ENCODE measurements at places on chromosomes 11 and 22.

GRCh38 chr11:125373426-125374391 lies 122.4 kb downstream of the FEZ1 start:
- no peak for DNase-seq

DNA sequence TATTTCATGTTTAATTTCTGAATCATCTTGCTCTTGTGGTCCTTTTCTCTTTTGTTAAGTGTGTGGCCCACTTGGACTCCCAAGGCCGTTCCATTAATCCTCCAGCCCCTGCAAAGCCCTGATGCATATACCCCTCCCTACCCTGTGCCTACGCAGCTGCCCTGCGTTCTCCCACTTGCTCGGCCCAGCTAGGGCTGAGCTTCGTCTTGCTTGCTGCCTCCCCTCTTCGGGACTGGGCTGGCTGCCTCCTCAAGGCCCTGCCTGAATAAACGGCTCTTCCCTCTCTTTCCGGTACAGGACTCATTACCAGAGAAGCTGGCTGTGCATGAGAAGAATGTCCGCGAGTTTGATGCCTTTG lies 28.5 kb downstream of the ARHGAP1 start:
- DNase-seq = no peak

- no peak for DNase-seq
Observed at GRCh38 chr11:65445604-65446445, 23.2 kb downstream of the NEAT1 start.

- no peak for DNase-seq
Observed at GRCh38 chr11:80916173-80916798, 1475.5 kb upstream of the TENM4 start.

- DNase-seq = no peak
Observed at GRCh38 chr11:86230179-86230804, 14.3 kb upstream of the EED start.

DNA sequence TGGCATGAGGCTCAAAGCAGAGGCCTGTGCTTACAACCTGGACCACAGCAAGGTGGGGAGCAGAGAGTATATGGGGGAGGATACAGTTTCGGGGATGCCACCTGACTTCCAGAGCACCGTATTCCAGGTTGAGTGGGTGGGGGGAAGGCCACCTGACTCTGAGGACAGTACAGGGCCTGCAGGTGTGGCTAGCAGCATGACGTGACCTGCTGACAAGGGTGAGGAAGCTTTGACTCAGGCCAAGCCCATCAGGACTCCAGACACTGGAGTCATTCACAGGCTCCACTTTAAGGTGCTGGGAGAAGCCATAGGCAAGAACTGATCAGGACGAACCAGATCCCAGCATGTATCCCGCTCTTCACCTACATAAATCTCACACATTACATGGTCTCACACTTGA lies 34.6 kb upstream of the CRTAM start:
- no peak for DNase-seq

DNA sequence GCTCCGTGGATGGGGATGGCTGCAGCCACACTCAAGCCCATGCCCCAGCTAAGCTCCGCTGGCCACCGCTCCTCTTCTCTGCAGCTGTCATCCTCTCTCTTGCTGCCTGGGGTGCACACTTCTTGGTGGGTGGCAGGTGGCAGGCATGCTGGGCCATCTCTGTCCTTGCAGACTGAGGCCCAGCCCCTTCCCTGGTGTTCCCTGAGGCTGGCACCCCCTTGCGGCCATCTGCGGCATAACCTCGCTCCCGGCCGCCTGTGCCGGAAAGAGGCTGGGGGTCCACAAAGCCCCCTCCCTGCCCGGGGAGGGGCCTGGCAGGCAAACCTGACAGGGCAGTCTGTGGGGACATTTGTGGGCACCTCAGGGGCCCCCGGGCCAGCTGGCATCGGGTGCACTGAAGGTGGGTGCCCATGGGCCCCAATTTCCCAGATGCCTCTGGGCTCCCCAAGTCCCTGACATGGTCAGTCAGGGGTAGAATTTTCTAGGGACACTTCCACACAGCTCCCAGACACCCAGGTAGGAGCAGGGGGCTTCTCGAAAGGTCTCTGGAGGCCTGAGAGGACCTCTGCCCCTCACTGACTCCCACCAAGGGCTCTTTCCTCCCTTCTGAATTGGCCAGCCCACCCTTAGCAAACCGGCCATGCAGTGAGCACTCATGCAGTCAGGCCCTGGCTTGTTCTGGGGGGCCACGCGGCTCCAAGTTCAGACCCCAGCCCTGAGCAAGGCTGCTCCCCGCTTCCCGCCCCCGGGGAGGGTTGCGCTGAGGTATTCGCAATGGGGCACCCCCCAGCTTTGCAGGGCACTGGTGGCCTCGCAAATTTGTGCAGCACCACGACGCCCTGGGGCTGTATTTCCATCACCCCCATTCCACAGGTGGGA lies 23.5 kb upstream of the TH start:
- no peak for DNase-seq

- no peak for DNase-seq
Observed at GRCh38 chr22:43882122-43882767, 9.6 kb downstream of the PNPLA5 start.

DNA sequence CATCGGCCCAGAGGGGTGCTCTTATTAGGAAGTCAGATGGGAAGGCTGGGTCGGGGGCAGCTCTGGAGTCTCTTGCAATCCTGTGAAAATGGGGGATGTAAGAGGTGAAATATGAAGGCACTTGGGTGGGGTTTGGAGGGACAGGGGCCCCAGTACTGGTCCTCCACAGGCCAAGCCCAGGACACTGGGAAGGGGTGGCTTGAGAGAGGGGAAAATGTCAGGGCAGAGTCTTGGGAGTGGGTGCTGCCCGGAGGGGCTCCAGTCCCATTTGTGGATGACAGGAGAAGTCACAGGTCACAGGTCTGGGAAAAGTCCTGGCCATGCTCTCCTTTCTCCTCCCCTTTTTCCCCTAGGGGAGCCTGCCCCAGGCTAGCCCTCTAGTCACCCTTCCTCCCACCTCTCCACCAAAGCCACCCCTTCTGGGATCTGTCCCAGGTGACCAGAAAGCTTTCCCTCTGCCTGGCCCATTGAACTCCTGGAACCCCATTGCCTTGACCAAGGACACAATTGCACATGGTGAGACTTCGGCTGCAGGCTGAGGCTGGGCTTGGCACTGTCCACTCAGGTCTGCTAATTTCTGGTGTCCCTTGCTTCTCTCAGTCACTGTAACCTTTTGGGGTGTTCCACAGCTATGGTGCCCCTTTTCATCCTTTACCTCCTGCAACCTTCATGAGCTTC lies 1465.0 kb downstream of the TBC1D22A start:
- no peak for DNase-seq

DNA sequence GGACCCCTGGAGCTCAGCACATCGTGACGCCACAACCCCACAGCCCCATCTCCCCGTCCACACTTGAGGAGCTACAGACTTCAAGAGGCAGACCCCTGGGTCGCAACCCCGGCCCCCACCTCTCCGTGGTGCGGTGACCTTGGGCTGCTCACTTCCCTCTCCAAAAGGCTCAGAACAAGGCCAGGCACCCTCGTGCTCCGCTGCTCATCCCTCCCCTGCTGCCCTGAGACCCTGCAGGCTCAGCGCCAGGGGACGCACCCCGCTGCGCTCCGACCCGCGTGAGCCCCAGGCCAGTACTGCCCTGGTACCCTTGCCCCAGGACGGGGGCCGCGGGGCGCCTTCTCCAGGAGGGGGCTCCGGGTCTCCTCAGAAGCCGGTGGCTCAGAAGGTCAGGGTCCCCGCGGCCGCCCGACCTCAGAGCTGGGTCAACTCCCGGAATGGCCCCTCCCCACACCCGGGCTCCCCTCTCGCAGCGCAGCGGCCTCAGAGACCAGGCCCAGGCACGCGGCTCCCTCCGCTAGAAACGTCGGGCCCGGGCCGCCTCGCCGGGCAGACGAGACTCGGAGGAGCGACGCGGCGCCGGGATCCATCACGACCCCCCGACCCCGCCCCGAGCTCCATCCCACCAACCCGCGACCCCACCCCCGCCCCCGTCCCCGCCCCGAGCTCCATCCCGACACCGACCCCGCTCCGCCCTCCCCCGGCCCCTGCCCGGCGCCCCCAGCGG lies 563 bp downstream of the GATD1 start:
- DNase-seq = no peak

GRCh38 chr22:38540701-38541100 lies 29.3 kb downstream of the DMC1 start:
- DNase-seq = no peak

- DNase-seq = no peak
Observed at GRCh38 chr11:92083123-92083522, 141.5 kb upstream of the FAT3 start.

- DNase-seq = peak; percentile 30
Observed at GRCh38 chr22:20155330-20156041, 4.6 kb upstream of the CCDC188 start.

DNA sequence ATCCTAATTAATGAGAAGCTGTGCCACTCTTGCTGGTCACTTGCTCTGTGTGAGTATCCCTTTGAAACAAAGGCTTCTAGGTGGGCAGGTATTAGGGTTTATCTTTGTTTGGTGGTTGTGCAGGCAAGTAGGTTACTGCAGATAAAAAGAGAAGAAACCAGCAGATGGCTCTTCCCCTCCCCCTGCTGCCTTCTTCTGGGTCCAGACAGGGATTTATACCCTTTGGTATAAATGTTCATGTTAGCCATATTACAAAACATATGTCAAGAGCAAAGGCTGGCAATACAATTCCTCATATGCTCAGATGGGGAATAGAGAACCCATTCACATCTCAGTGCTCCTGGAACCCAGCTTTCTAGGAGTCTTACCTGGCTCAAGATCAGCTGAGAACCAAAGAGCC lies 109.9 kb downstream of the NAV2 start:
- DNase-seq = no peak

GRCh38 chr11:27227736-27228135 lies 135.3 kb downstream of the CCDC34 start:
- no peak for DNase-seq

GRCh38 chr11:132718711-132719671 lies 813.3 kb downstream of the OPCML start:
- DNase-seq = no peak

DNA sequence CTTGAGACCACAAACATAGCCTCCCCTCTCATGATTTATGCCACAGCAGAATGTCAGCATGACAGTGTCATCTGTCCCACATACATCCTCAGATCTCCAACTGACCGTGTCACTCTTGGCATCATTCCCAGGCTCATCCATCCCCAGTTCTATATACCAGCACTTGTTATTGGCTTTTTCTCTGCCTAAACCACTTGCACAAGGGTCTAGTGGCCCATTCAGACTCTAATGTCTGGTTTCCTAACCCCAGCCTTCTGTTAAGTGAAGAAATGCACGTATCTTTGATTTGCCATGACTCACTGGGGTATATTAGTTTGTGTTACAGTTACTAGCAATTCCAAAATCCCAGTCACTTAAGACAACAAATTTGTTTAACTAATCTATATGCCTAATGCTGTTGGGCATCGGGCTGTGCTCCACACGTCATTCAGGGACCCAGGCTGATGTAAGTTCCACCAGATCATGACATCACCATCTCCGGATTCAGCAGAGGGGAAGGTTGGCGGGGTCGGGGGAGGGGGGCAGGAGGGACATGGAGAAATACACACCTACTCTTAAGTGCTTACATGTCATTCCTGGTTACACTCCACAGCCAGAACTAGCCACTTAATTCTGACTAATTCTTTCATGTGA lies 517.4 kb downstream of the BUD13 start:
- no peak for DNase-seq

DNA sequence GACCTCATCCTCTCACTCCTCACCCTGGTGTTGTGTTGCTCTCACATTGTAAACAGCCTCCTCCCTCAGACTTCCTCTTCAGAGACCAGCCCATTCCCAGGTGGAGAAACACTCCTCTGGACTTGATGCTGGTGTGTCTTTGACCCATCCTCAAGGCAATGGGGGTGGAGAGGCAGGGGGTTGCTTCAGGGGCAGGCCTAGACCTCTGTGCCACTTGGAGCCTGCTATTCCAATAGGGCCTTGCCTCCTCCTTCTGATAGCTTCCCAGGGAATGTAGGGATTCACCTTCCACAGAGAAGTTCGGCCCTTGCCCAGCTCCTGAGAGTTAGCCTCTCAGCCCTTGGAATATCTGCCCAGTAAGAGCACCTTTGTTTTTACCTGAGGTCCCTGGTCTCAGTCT lies 606.6 kb upstream of the CADM1 start:
- no peak for DNase-seq

GRCh38 chr11:68261749-68262543 lies 9.8 kb downstream of the C11orf24 start:
- DNase-seq = no peak

DNA sequence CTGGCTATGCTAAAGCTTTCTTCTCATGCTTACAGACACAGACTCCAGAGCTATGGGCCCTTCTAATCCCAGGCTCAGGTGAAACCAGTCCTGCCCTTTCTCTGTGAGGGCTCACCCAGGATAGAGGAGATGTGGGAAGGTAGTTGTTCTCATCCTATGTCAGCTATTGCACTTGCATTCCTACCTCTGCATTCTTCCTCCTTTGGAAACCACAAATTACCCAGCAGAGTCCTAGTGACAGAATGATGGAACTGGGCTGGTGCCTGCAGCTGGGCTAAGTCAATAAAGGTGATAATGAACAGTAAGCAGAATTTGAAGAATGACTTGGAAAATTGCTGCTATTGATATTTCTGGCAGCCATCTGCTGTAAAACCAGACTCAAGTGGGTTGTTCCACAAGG lies 560.0 kb downstream of the TMEM135 start:
- peak; percentile 68 for DNase-seq

DNA sequence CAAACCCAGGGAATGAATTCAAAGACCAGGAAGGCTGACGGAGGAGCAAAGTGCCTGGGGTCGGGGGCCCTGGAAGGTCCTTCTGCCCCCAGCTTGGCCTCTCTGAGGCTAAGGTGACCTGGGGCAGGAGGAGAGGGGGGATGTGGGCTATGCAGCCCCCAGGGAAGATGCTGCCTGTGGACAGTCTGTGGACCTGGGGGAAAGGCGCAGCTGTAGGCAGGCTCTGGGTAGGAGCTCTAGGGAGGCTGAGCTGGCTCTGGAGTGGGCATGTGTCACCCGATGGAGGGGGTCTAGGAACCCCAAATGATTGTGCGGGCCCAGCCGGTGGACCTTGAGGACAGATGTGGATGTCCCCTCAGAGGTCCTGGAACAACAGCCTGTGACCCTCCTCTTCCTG lies 42.8 kb downstream of the WNT7B start:
- DNase-seq = no peak

GRCh38 chr11:25927411-25927953 lies 404.4 kb upstream of the ANO3 start:
- no peak for DNase-seq

GRCh38 chr22:27576413-27576812 lies 225.1 kb downstream of the MN1 start:
- no peak for DNase-seq

- DNase-seq = no peak
Observed at GRCh38 chr22:40560551-40560950, 76.0 kb downstream of the MRTFA start.
